Esophagus squamous epithelium (tissue), 5 donors: ENCODE measurements at places on chromosomes 3 and 15. TPM values are rescaled to one million over a fixed set of nuclear protein-coding genes. Genes with fewer than 3 reads are reported as not detected.

DNA sequence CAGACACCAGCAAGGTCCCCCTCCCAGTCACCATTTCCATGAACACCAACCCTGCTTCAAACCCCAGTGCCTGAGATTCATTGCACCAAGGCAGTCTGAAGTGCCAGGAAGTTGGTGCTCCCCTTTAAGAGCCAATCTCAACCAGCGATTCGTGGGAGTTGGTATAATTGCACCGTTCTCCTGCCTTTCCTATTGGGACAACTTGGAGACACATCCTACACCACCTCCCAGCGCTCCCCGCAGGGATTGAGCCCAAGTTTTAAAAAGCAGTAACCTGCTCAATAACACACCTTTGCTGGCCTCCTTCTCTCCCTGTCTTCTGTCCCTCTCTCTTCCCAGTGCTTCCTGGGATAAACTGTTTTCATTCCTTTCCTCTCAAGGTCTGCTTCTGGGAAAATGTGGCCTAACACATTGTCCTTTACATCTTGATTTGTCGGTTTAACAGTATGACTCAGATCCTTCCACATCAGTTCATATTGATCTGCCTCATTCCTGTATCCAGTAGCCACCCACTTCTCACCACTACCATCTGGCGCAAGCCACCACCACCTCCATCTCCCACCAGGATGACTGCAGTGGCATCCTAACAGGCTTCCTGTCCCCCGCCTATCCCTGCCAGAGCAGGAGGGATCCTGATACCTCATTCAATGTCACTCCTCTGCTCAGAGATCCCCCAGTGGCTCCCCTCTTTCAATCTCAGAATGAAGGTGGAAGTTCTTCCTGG lies 37.8 kb upstream of the HRH1 start:
- no peaks in the 10 kb centered on the region for H3K36me3 ChIP-seq
- DNase-seq = no peak
- no peak overlapping the region for H3K27ac ChIP-seq

DNA sequence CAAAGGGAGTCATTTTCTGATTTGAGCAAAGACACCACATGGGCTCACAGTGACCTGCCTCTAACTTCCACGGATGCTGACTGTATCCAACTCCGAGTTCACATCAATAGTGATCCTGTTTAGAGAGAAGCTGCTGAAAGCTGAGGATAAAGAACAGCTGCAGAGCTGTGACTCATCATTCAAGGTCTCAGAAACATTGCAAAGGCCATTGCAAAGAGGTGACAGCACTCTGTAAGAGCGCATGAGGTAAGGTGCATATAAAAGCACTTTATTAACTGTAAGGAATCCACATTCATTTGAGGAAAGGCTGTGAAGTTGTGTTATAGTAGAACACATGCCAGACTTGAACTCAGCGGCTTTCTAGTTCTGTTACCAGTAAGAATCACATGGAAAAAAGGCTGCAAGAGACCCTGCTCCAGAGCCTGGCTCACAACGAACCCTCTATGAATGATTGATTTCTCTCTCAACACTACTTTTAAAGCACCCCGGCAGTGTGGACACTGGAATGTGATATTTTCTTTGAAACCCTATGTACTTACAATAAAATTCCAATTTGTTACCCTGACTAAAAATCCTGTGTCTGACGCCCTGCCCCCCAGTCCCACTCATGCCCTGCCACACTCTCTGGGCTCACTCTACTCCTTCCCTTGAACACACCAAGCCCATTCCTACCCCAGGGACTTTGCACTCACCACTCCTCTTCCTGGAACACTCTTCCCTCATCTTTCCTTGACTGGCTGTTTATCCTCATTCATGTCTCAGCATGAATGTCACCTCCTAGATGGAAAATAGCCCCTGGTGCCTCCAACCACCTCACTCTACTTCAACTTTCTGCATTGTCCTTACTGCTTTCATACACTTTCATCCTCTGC lies 111.2 kb downstream of the LSM3 start:
- H3K27me3 ChIP-seq = no peaks in the 10 kb centered on the region
- no peak overlapping the region for H3K27ac ChIP-seq
- no peaks in the 10 kb centered on the region for H3K4me1 ChIP-seq
- DNase-seq = no peak

- no peak overlapping the region for H3K27ac ChIP-seq
- no peaks in the 10 kb centered on the region for H3K4me1 ChIP-seq
- H3K36me3 ChIP-seq = no peaks in the 10 kb centered on the region
- no peak overlapping the region for H3K4me3 ChIP-seq
- H3K27me3 ChIP-seq = no peaks in the 10 kb centered on the region
These were observed 147.5 kb downstream of the NFKBIZ start for GRCh38 chr3:101996832-101997231.

GRCh38 chr3:10520072-10520471 lies 14.7 kb upstream of the ATP2B2 start:
- H3K36me3 ChIP-seq = no peaks in the 10 kb centered on the region
- H3K4me1 ChIP-seq = no peaks in the 10 kb centered on the region
- no peak for DNase-seq
- H3K27me3 ChIP-seq = peaks cover 62% of the 10 kb centered on the region
- no peak overlapping the region for H3K27ac ChIP-seq

DNA sequence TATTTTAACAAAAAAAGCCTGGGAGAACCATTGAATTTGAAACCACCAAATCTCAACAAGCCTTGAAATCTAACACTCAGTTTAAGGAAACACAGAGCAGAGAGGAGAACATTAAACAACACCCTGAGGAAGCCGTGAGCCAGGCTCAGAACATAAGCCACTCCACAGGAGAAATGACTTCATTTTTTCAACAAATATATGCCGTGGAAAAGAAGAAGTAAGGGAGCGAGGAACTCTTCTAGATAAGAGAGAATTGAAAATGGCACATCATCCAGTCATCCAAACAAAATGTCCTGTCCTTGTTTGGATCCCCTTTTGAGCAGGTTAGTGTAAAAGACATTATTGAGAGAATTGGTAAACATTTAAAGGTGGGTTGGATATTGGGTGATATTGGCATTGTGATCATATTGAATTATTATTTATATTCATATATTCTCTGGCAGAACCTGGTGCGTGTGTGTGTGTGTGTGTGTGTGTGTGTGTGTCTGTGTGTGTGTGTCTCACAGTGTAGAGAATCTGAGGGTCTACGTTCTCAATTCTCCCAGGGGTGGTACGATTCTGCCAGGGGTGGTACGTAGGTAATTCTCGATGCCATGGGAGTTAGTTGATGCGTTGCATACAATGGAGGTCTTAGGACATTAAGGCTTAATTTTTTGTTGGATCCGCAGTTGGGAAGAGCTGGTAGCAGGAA lies 94.4 kb downstream of the ST6GAL1 start:
- H3K36me3 ChIP-seq = no peaks in the 10 kb centered on the region
- H3K27ac ChIP-seq = no peak overlapping the region
- no peak for DNase-seq

DNA sequence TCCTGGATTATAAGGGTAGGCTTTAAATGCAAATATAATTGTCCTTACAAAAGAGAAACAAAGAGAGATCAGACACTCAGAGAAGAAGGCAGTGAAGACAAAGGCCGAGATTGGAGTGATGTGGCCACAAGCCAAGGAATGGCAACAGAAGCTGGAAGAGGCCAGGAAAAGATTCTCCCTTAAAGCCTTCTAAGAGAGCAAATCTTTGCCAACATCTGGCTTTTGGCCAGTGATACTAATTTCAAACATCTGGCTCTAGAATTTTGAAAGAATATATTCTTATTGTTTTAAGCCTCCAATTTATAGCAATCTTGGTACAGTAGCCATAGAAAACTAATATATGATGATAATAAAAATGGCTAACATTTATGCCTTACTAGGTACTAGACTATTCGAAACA lies 615.8 kb upstream of the ZNF385D start:
- H3K36me3 ChIP-seq = no peaks in the 10 kb centered on the region
- H3K27me3 ChIP-seq = peaks cover 13% of the 10 kb centered on the region
- H3K4me3 ChIP-seq = no peak overlapping the region
- H3K27ac ChIP-seq = no peak overlapping the region
- DNase-seq = no peak

Gene MYL3
- total RNA-seq = 0.38 TPM

Gene TTLL13
- not detected for total RNA-seq

Gene C3orf80
- 3.0 TPM for total RNA-seq

Gene HYAL2
- total RNA-seq = 48.1 TPM
